ENCODE measurements at places on chromosomes 12 and 14.

DNA sequence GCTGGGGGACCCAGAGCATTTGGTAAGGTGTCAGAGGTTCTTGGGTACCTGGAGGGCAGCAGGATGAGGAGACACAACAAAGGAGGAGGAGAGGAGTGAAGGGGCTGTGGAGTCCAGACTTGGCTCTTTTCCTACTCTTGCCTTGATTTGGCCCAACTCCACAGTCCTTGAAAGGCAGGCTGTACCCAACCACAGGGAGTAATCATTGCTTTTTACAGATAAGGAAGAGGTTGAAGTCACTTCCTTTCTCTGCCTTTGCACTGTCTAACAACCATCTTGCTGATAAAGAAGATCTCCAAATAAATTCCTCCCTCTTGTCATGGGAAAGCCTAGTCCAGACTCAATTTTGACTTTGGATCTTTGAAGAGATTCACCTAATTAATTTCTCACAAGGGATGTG lies 226.8 kb upstream of the HMGA2 start:
- DNase-seq, result no peak

- no peak for DNase-seq
Measured at GRCh38 chr14:74267588-74267987, 28.3 kb downstream of the VSX2 start.

GRCh38 chr12:50069539-50069938 lies 12.1 kb downstream of the ASIC1 start:
- DNase-seq, result no peak

GRCh38 chr12:32604565-32604964 lies 74.5 kb upstream of the DNM1L start:
- no peak for DNase-seq

DNA sequence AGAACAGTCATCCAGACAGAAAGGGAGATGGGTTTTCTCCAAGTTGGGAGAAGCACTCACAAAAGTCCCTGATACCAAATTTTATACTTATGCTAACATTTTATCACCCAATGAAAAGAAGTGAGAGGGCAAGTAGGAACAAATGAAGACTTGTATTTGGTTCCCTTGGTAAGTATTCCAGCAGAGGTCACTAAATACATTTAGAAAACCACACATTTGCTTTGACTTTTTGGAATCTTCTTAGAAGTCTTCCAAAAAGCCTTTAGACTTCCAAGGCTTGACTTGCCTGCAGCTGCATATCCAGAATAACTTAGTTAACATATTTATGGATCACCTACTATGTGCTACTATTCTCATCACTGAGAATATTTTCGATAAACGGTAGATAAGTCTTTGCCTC lies 3.1 kb upstream of the GYS2 start:
- DNase-seq, result no peak

Measured in activated naive CD4-positive, alpha-beta T cell treated with anti-CD3 and anti-CD28 coated beads for 36 hours (primary cell).